ENCODE measurements at places on chromosomes 1 and 21.
A peak's percentile ranks its signal among the peaks of the same experiment; 100 is the strongest.

- peak; percentile 29 for DNase-seq
Observed at GRCh38 chr1:20717452-20718342, at the start of gene KIF17. Gene KIF17, minus strand, starts transcription at chr1:20718007. Its CDS starts 301 bp downstream, at chr1:20717706.

GRCh38 chr1:77220687-77221463 lies 1.6 kb upstream of the PIGK start:
- no peak for DNase-seq

GRCh38 chr1:2049225-2049717 lies 940 bp upstream of the PRKCZ start:
- DNase-seq, result peak; percentile 60

- DNase-seq, result no peak
Observed at GRCh38 chr1:169741666-169742394, 8.0 kb upstream of the SELE start.

DNA sequence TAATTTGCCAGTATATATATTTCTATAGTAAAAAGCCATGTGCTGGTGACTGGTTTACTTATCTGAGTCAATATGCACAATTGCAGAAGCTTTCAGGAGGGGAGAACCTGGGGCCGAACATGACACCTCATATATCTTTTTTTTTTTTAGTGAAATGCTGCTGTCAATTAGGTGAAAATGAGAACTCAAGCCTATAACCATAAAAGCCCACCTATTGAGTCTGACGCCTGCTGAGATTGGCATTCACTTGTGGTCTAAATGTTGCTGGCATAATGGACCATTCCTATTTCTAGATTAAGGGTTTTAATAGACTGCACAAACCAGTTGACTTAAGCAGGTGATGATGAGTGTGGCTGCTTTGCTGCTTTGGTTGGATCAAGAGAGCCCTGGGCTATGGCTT lies 10.8 kb downstream of the NTMT2 start:
- DNase-seq, result no peak

- DNase-seq, result no peak
Observed at GRCh38 chr1:211761400-211761799, 69.2 kb downstream of the LPGAT1 start.

GRCh38 chr1:153400244-153400643 lies 9.4 kb upstream of the S100A8 start:
- DNase-seq, result peak; percentile 39

DNA sequence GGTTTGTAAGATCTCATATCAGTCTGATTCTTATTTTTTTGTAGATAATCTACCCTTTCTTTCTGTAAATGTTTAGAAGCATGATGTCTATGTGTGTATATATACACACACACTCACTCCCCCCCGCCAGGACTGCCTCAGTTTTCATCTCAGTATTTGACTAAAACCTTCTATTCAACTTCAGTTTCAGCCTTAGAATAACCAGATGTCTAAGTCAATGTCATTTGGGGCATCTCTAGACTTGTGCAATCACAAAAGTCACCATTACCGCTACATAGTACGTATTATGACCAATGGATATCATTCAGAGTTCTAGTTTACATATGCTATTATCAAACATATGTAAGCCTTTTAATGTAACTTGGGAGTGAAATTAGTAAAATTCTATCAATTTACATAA lies 53.3 kb upstream of the BOLA1 start:
- no peak for DNase-seq

DNA sequence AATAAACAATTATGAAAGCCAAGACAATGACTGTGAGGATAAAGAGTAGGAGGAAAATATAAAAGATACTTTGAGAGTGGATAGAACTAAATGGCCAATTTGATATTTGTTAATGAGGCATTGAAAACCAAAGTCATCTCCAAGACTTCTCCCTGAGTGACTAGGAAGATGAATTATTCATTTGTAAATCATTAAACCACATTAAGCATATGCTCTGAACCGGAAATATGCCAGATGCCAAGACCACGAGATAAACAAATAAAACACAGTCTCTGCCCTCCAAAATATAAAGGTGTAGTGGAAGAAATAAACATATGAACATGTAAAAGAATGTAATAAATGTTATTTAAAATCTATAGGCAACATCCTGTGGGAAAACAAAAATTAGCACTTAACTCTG lies 78.8 kb downstream of the MRPL39 start:
- no peak for DNase-seq

GRCh38 chr21:34730756-34731445 lies 62.1 kb downstream of the CLIC6 start:
- no peak for DNase-seq

- no peak for DNase-seq
Observed at GRCh38 chr1:234258071-234258470, 115.2 kb upstream of the COA6 start.

- no peak for DNase-seq
Observed at GRCh38 chr1:216632980-216633379, 90.2 kb downstream of the ESRRG start.

GRCh38 chr1:209786146-209786545 lies 1.8 kb upstream of the C1orf74 start:
- DNase-seq, result no peak

DNA sequence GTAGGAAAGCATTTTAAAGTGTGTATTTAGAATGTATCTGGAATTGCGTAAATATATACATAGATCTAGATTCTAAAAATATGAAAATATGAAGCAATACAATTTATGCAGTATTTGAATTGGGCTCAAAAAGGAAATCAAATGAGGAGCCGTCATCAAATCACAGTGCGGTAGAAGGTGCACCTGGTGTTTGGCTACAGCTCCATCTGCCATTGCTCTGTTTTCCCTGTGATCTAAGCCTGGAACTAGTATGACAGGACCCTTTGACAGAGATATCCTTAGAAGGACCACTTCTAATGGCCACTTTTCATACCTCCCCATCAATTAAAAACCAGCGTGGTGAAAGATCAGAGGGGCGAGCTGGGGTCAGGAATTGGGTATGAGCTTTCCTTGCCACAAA lies 202.6 kb downstream of the NFIA start:
- DNase-seq, result no peak

- DNase-seq, result no peak
Observed at GRCh38 chr1:35866991-35867390, 16.0 kb upstream of the AGO1 start.

DNA sequence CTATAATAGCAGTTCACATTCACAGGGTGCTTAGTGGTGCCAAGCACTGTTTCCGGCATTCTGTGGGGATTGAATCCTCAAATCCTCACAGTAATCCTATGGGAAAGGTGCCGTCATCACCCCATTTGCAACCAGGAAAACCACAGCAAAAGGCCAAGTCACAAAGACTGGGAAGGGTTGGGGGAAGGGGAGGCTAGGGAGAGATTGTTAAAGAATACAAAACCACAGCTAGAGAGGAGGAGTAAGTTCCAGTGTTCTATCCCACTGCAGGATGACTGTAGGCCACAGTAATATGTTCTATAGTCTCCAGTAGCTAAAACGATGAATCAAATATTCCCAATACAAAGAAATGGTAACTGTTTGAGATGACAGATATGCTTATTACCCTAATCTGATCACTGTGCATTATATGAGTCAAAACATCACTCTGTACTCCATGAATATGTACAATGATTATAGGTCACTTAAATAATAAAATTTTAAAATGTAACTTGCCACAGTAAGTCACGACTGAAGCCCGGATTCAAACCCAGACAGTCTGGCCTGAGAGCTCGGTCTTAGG lies 256.8 kb downstream of the TOMM20 start:
- no peak for DNase-seq

- no peak for DNase-seq
Observed at GRCh38 chr1:230246551-230246950, 179.5 kb downstream of the GALNT2 start.

DNA sequence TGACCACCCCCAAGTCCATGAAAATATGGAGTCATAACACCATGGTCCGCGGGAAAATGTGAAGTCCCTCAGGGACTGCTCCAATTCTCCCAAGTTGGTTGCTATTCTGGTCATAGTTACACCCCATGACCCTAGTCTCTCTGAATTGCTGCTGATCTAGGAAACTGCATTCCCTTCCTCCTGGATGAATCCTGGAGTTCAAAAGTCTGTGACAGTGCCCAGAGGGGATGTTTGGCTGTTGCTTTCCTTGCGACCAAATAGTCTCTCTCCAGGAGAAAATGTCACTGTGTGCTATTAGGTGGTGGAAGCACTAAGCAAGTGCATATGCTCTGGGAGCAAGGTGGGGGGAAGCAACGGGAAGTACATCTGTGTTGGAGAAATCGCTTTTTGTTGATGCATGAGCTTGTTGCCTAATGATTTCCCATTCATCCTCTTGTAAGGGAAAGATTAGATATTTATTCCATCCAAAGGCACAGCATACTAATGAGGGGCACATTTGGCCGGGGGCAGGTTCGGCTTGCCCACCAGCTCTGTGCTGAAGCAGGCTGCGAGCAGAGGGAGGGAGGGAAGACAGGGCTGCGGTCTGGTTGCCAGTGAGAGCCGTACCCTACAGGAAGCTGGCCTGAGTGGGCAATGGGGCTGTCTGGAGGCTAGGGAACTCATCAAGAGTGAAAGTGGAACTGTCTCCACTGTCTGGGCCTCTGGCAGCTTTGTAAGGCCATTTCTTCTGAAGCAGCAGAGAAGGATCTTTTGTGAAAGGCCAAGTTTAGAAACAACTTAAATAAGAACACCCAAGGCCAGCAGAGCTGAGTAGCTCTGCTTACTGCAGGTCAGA lies 27.2 kb downstream of the SYT6 start:
- no peak for DNase-seq

DNA sequence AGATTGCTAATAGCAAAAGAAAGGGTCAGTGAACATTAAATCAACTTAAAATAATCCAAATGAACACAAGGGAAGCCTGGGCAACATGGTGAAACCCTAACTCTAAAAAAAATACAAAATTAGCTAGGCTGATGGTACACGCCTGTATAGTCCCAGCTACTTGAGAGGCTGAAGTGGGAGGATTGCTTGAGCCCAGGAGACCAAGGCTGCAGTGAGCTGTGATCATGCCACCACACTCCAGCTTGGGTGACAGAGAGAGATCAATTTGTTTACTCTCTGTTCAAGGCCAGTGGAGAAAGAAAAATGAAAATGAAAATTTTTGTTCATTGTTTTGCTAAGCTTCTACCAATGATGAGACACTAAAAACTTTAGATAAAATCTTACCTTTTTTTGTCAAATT lies 24.8 kb downstream of the WDR47 start:
- no peak for DNase-seq

- no peak for DNase-seq
Observed at GRCh38 chr1:214402613-214403083, 121.7 kb downstream of the SMYD2 start.

DNA sequence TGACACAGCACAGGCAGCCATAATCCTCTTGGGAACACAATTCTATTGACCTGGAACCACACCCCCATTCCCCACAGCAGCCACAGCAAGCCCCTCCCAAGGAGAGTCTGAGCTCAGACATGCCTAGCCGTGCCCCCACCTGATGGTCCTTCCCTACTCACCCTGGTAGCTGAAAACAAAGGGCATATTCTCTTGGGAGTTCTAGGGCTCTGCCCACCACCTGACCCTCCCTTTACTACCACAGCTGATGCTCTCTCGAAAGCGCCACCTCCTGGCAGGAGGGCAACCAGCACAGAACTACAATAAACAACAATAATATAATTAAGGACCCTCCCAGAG lies 184.8 kb upstream of the COA6 start:
- DNase-seq, result no peak

DNA sequence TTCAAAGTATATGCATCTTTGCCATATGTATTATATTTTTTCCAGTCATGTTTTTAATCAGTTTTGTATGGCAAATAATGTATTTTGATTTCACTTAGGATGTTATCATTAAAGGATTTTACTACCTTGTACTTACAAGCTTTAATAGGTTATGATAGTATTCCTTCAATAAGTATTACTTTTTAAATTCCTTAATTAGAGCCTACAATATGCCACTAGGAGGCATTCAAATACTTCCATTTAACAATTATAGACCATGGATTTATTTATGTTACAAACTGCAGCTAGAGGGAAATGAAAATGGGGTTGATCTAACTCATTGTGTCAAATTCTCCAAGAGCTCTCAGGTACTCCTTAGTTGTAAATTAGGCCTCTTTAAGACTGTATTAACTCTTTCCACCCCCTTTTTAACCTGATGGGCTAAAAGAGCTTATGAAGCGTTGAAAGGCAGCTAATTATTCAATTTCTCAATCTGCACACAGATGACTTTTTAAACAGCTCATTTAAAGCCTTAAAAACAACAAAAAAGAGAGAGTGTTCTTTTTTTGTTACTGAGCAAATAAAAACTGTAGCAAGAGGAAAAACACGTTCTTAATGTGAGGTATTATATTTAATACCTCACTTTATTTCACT lies 156.2 kb downstream of the DENND1B start:
- peak; percentile 59 for DNase-seq

GRCh38 chr1:177142010-177142409 lies 22.5 kb downstream of the ASTN1 start:
- DNase-seq, result no peak

GRCh38 chr1:55824251-55824640 lies 609.1 kb upstream of the USP24 start:
- DNase-seq, result no peak

DNA sequence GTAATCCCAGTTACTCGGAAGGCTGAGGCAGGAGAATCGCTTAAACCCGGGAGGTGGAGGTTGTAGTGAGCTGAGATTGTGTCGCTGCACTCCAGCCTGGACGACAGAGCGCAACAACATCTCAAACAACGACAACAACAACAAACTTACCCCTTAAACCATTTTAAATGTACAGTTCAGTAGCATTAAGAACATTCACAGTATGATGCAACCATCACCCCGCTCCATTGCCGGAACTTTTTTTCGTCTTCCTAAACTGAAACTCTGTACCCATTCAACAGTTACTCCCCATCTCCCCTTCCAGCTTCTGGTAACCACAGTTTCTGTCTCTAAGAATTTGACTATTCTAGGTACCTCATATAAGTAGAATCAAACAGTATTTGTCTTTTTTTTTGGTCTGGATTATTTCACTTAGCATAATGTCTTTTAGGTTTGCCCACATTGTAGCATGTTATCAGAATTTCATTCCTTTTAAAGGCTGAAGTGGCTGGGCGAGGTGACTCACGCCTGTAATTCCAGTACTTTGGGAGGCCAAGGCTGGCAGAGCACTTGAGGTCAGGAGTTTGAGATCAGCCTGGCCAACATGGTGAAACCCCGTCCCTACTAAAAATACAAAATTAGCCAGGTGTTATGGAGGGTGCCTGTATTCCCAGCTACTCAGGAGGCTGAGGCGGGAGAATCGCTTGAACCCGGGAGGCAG lies 19.6 kb downstream of the CA6 start:
- no peak for DNase-seq

- no peak for DNase-seq
Observed at GRCh38 chr1:219161371-219161770, 12.3 kb upstream of the LYPLAL1 start.

- no peak for DNase-seq
Observed at GRCh38 chr1:160402001-160402795, 1.8 kb downstream of the VANGL2 start.

GRCh38 chr1:89454845-89455521 lies 69.6 kb upstream of the LRRC8B start:
- DNase-seq, result peak; percentile 62

DNA sequence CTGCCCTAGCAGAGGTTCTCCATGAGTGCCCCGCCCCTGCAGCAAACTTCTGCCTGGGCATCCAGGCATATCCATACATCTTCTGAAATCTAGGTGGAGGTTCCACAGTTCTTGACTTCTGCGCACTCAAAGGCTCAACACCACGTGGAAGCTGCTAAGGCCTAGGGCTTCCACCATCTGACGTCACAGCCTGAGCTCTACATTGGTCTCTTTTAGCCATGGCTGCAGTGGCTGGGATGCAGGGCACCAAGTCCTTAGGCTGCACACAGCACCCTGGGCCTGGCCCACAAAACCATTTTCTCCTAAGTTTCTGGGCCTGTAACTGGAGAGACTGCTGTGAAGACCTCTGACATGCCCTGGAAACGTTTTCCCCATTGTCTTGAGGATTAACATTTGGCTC lies 272.6 kb upstream of the PLXNA2 start:
- DNase-seq, result no peak

Data from COR-L47 (cell line).